ENCODE measurements at places on chromosomes 4 and X.
A peak's percentile ranks its signal among the peaks of the same experiment; 100 is the strongest.

GRCh38 chrX:63686878-63687714, 97.9 kb downstream of the ARHGEF9 start:
- peak; percentile 9 for DNase-seq

DNA sequence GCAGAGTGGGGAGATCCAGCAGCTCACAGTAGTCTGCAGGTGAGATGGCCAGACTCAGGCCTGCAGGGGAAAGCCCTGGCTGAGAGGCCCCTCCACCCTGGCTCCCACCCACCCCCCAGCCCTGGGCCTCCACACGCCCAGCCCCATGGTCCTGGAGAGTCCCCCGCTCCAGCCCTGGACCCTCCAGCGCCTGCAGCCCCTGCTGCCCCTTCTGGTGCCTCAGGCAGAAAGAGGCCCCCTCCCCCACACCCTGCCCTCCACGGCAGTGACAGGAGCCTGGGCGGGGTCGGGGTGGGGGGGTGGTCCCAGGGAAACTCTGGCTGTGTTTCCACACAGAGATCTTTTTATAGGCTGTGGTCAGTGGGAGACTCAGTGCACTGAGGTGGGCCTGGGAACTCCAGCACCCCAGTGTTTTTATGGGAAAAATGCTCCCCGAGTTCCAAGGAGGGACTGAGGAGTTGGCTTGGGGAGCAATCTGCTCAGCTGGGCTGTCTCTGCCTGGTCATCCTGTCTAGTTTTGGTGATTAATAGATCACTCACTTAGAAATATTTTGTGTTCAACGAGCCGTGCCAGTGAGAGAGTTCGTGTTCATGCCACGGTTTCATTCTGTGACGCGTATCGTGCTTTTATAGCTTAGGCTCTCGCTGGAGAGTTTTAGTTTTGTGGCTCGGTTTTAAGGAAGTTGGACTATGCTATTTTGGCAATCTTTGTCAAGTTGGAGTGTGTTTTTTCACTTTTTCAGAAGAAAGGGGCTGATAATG, 53.1 kb upstream of the HGFAC start:
- DNase-seq = no peak

DNA sequence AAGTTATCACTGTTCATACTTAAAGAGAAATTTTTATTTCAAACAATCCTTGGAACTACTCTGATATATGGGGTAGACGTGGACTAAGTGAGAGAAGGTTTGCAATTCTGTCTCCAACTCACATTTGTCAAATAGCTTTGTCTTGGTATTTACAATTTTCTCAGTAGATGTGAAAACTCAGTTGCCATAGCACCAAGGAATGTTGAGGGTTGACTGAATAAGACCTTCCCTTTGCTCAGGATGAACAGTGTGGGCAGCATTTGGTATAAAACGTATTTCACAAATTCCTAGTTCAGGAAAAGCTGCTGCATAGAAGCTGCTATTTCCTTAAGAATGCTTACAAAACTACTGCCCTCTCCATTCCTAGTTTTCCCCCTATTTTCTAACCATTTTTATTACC, 399.5 kb downstream of the NKX6-1 start:
- no peak for DNase-seq

DNA sequence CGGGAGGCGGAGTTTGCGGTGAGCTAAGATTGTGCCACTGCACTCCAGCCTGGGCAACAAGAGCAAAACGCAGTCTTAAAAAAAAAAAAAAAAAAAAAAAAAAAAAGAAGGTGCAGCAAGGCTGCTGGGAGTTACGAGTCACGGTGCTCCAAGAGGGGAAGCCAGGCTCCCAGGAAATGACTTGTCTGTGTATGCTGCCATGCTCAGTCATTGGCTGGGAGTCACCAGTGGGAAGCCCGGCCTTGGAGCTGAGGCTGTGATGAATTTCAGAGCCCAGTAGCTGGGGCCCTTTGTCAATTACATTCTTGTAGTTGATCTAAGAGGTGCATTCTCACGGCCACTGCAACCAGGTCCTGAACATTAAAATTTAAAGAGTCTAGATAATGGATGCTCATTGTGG, 1105.1 kb upstream of the TENM3 start:
- DNase-seq = no peak

GRCh38 chr4:99321241-99322191, at the start of gene ADH1B:
Gene ADH1B, minus strand, starts transcription at chr4:99321401. Its CDS starts 70 bp downstream, at chr4:99321331.
- no peak for DNase-seq

DNA sequence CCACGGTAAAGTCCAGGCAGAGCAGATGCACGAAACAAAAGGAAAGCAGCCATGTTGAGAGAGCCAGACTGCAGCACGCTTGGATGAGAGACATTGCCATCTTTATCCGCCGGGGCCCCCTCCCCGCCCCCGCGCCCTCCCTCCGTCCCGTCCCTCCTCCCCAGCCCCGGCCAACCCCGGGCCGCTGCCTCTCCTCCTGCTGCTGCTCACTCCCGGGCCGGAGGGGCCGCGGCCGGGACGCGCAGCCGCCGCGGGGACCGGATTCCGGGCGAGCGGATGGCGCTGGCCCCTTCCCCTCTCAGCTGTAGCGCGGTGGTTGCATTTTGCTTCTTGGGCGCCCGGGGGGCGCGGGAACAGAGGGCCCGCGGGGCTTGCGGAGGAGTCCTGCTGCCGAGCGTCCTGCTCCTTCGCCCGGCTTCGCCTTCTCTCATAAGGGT, 542 bp downstream of the RNF150 start:
- no peak for DNase-seq

GRCh38 chr4:66572949-66573348, 902.7 kb upstream of the EPHA5 start:
- DNase-seq = no peak

Measured in CD4-positive, alpha-beta T cell treated with Interleukin-6 for 4 hours (primary cell).